Right atrium auricular region (tissue), 2 donors: ENCODE measurements at places on chromosomes 12 and 14.

DNA sequence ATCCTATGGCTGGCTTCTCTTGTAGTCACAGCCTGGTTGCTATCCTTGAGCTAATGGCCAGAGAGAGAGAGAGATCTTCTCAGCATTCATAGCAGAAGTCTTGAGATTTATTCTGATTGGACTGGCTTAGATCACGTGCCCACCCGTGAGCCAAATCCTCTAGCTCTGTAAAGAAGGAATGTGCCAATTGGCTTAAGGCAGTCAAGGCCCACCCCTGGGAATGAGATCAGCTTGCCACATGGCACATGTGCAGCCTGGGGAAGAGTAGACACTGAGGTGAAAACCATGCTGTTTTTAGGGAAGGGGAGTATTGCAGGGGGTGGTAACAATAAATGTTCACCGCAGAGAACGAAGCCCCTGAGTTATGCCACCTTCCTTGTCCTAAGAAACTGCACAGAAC lies 36.3 kb downstream of the PLEKHG7 start:
- DNase-seq, result no peak

GRCh38 chr12:42299392-42300308 lies 26.2 kb downstream of the ZCRB1 start:
- DNase-seq, result no peak

DNA sequence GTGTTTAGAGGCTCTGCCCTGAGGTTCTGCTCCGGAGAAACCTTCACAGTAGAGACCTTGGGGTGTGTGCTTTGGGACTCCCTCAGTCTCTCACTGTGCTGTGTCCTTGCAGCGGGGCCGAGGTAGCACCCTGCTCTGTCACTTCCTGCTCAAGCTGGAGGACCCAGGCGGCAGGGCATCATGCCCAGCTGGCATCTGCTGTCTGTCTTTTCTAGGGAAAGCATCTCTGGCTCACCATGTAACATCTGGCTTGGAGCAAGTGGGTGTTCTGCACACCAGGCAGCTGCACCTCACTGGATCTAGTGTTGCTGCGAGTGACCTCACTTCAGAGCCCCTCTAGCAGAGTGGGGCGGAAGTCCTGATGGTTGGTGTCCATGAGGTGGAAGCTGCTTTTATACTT lies 124.5 kb downstream of the ESRRB start:
- DNase-seq, result no peak

DNA sequence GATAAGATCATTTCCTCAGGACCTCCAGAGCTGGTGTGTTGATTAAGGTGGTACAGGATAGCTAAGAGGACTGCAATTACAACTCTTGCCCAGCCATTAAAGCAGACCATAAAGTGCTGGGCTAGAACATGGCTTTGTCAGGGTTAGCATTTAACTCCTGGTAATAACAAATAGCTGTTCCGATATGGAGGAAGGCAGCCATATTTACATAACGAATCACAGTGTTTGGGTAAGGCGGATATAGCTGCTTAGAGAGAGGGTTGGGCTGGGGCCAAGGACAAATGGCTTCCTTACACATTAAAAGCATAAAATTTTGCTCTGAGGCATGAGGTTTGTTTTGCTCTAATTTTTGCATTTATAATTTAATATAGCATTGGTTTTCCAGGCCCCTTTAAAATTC lies 297.7 kb upstream of the DDHD1 start:
- DNase-seq, result no peak

GRCh38 chr14:70782361-70782760 lies 27.0 kb downstream of the MAP3K9 start:
- no peak for DNase-seq

DNA sequence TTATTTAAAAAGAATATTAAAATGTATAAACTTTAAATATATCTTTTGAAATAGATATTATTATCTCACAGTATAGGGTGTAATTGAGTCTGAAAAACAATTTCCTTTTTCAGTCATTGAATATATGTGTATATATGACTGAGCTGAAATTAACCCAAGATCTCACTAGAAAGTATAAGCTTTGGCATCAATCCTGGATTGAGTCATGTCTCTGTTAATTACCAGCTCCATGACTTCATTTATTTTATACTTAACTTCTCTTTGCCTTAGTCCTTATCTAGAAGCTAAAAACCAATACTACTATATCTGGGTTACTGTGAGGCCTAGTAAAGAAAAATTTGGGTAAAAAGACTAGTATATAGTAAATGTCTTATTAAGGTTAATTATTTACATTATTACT lies 1020.3 kb downstream of the LRFN5 start:
- DNase-seq, result no peak

GRCh38 chr12:46744283-46744682 lies 81.5 kb downstream of the SLC38A4 start:
- DNase-seq, result no peak

GRCh38 chr12:15650399-15651128 lies 138.6 kb downstream of the EPS8 start:
- DNase-seq, result no peak

DNA sequence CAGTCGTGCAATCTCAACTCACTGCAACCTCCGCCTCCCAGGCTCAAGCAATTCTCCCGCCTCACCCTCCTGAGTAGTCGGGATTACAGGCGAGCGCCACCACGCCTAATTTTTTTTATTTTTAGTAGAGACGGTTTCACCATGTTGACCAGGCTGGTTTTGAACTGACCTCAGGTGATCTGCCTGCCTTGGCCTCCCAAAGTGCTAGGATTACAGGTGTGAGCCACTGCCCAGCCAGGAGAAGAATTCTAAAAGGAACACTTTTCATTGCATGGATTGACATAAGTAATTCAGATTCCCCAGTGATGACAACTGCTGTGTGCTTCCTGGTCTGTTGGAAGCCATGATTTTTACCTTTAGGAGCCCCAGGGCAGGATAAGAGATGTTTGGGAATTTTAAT lies 22.1 kb downstream of the DMAC2L start:
- DNase-seq, result no peak

- DNase-seq, result no peak
Observed at GRCh38 chr12:64819816-64820402, 4.5 kb upstream of the TBC1D30 start.

DNA sequence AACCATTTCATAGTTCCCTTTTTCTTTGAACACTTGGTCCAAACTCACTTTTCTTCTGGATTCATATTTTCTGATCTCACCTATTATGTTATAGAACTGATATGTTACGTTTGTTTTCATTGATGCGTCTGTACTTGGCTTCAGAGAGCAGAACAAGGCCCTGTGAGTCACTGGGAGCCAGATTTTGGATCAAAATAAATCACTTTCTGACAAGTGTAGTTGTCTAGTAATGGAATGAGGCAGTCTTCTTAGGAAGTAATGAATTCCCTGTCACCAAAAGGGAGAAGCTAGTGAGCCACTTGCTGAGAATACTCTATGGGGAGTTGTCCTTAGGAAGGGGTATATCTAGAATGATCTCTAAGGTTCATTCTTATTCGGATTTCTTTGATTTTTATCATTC lies 10.2 kb downstream of the BICD1 start:
- DNase-seq, result no peak

DNA sequence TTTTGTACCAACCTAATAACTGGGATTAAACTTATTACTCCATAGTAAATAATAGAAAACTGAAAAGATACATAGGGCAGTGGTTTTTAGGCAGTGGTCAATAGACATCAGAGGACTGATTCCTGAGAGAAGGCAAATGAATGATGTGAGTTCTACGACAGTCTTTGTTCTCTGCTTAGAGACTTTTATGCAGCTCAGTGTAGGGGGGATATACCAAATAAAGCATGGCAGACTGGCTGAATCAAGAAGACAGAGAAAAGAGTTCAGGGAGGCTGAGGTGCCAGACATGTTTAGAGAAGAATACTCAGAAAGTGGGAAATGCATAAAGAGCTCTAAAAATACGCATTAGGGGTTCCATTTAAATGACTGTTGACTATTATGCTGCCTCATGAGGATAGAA lies 320.8 kb upstream of the FAR2 start:
- no peak for DNase-seq

DNA sequence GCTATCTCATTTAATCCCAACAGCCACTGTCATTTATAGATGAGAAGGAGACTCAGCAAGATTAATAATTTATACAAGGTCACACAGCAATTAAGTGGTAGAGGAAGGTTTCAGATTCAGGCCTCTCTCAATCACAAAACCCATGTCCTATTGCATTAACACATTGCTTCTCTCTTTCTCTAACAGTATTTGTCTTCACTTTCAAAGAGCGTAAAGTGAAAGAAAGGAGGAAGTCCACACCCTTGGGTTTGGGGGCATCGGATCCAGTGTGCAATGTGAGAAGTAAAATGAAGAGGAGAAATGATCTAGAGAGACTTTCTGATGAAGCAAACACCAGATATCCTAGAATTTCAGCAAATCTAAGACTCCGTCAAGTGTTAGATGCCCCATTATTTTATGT lies 7.0 kb upstream of the VRK1 start:
- DNase-seq, result no peak

DNA sequence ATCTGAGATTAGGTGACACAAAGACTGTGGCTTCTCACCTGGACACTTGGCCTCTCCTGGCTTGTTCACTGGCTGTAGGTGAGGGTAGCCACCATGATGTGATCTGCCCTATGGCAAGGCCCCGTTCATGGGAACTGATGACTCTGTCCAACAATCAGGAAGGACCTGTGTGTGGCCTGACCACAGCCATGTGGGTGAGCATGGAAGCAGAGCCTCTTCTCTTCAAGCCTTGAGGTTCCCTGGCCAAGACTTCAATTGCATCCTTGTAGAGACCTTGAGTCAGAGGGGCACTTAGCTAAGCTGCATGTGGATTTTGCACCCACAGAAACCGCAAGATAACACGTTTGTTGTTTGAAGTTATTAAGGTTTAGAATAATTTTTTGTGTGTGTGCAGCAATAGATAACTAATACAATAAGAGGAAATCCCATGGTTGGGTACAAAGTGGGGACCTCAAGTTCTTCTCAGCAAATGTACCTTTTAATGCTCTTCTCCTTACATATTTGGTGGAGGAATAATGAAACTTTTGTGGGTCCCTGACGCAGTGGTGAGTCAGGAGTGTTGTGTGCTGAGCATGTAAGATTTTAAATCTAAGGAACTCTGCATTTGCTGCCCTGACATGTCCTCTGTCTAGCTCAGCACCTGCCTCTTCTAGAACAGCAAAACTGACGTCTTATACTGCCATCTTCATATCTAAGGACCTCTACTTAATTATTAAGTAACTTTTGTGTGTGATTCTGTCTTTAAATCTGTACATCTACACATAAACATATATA lies 27.5 kb upstream of the PLEKHG7 start:
- DNase-seq, result no peak

DNA sequence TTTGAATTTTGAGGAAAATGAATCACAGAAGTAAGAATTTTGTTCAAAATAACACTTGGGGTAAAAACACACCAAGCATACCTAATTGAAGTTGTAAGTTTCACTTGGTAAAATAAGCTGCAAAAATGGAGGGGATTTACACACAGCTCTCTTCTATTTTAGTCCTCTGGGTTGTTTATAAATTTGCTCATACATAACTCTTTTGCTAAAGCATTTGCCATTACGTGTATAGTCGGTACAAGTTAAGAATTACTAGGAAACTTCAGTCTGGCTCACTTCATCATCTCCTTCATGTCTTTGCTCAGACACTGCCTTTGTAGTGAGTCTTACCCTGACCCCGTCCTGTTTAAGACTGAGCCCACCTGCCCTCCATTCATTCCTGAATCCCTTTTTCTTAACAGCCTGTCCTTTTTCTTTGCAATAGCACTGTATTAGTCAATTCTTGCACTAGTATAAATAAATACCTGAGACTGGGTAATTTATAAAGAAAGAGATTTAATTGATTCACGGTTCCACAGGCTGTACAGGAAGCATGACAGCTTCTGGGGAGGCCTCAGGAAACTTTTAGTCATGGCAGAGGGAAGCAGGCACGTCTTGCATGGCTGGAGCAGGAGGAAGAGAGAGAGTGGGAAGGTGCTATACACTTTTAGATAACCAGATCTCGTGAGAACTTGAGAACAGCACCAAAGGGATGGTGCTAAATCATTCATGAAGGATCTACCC lies 451.1 kb downstream of the PCNX1 start:
- DNase-seq, result no peak

DNA sequence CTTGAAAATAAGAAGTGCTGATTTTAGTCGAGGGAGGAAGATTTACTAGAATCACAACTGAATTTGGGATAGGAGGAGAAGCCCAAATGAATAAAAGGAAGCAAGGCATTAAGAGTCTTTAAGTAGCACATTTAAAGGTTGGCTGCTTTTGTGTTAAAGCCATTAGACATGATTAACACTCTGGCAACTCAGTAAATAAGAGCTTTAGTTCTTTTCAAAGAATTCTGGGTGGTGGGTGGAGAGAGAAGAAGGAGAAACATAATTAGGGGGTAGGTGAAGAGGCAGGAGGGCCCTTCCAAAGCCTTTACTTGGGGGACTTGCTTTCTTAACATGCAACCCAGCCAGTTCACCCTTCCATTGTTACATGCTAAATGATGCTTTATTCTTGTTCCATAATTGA lies 284.6 kb upstream of the SEL1L start:
- DNase-seq, result no peak

DNA sequence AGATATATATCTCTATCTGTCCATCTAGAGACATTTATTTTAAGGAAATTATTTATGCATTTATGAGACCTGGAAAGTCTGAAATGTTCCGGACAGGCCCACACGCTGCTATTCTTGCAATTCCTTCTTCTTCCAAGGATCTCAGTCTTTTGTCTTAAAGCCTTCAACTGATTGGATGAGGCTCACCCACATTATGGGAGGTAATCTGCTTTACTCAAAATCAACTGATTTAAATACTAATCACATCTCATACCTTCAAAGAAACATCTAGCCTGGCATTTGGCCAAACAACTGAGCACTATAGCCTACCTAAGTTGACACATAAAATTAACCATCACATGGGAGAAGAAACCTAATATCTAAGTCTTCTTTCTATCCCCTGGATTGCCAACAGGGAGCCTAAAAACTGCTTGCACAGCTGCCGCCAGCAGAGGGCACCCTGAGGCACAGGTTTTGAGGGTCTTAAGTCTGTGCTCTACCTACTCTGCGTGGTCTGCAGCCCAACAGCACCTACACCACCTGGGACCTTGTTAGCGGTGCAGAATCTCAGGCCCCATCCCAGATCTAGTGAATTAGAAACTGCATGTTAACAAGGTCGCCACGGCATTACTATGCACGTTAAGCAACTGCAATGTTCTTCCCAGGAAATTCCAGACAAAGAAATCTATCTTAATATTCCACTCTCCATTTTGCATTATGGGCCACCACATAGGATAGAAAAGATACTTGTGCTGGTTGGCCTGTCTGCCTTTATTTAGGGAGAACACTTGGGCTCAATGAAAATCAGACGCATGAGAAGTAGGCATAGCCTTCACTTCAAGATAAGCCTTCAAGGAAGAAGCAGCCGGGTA lies 249.7 kb downstream of the FOXG1 start:
- no peak for DNase-seq

DNA sequence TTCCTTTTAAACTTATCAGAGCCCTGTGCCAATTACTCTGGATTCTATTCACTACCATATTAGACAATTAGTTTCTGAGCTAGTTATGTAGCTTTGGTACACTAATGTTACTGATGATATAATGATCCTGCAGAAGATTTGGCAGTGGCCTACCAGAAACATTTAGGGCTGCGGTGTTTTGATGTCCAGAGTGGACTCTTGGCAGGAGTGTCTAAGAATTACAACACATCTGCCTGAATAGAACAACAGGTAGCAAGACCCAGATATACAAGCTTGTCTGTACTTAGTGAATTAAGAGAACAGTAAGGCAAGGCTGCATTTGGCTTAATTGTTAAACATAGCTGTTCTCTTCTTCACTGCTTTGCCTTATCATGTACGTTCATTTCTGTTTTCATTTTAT lies 691.6 kb upstream of the FBXO33 start:
- no peak for DNase-seq

- no peak for DNase-seq
Observed at GRCh38 chr12:132118876-132119275, 25.2 kb downstream of the DDX51 start.
